ENCODE measurements at places on chromosomes 4 and X.

DNA sequence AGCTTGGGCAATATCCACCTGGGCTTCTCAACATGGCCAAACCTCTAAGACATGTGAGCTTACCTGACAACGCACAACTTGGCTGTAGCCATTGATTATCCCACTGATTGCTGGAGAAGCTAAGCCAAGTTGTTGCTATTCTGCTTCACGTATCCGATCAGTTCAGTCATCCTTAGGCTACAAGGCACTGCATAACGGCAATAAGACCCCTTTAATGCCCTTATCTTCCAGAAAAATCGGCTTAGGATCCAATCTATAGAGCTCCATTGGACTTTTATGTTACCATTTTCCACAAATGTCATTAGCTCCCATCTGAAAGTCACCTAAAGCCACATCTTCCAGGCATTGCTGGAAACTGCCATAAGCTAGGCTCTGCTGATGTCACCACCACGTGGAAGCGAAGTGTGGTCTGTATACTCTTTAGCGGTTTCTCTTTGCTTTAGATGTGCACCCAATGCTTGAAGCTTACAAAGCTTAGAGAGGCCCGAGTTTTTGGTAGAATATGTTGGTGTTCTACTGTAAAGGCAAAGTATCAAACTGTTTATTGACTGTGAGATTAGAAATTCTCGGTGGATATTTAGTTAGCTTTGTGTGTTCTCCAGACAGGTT is 163.1 kb downstream of the CPE start:
- DNase-seq: no peak

GRCh38 chrX:153333821-153334653 is at the start of gene ZNF275:
Gene ZNF275 (plus strand): TSS chrX:153334153. CDS start chrX:153336680, 2,527 bp downstream.
- peak; percentile 77 for DNase-seq

- DNase-seq: no peak
Observed at GRCh38 chr4:87953826-87954225, 21.7 kb upstream of the SPP1 start.

DNA sequence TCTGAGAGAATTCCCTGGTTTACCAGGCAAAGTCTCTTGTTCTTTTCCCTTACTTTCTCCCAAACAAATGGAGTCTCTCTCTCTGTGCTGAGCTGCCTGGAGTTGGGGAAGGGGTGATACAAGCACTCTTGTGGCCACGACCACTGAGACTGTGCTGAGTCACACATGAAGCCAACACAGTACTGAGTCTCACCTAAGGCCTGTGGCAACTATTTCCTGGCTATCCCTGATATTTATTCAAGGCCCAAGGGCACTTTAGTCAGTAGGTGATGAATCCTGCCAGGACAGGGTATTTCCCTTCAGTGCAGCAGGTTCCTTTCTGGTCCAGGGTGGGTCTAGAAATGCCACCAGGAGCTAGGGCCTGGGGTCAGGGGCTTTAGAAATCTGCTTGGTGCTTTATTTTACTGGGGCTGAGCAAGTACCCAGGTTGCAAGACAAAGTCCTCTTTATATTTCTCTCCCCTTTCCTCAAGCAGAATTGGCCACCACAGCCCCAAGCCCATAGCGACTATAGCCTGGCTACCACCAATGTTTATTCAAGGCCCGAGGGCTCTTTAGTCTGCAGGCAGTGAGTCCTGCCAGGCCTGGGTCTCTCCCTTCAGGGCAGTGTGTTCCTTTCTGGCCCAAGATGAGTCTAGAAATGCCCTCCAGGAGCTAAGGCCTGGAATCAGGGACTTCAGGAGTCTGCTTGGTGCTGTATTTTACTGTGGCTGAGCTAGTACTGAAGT is 10.5 kb downstream of the ARL13A start:
- no peak for DNase-seq

DNA sequence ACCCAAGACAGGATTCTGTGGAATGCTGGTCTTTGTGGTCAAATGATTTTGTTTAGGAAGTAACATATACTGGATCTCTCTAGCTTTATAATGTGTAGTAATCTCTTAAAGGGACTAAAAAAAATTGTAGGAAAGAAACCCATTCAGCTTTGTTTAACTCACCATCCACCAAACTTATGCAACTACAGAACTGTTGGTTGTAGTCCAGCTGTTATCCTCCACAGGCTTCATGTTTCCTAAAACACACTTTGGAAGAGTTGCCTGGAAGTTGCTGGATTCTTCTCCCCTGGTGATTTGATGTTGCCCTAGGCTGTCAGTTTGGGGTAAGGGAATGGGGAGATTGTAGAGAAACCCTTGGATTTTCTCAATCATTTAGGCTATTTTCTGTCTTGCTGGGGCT is 89.3 kb downstream of the RLIM start:
- DNase-seq: no peak

- DNase-seq: no peak
Observed at GRCh38 chr4:70901607-70901983, 574 bp upstream of the MOB1B start.

DNA sequence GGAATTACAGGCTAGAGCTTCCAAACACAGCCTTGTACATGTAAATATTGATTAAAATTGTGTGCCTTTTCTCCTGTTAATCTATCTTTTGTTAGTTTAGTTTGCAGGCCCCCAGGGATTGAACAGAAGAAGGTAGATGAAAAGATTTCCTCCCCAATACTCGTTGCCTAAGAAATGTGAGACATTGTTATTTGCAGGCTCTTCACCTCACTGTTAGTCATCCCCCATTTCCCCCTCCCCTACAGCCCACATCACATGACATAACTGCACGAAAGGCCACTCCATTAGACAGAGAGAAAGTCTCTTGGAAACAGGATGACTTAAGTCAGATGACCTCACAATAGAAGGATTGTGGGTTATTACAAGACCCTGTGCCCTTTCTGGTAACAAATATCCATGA is 13.3 kb upstream of the MID1 start:
- DNase-seq: no peak

DNA sequence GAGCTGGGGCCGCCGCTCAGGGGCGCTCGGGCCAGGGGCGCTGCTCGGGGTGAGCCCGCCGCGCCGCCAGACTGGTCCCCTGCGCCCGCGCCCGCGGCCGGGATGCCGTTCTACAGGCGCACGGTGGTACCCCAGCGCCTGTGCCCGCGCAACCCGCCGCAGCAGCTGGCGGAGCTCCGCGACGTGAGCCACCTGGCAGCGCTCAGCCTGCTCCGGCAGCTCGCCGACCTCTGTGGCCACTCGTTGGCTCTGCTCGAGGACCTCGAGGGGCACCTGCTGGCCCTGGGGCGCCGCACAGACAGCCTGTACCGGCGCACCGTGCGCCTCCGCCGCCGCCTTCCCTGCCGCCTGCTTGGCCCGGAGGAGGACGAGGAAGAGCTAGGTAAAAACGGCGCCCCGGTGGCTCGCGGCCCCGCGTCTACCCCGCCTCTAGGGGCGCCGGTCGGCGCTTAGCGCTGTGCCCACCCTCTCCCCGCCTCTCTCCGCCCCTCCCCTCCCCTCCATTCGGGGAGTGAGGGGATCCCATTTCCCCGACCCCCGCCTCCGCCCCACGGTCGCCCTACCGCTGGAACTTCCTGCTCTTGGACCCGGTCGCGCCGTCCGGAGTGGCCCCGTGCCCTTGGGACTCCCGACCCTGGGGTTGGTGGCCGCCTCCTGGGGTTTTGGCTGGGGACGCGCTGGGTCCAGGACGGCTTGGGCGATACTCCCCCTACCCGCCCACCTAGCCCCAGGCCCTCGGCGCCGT is 513 bp downstream of the NHSL2 start:
- DNase-seq: peak; percentile 10

- no peak for DNase-seq
Observed at GRCh38 chrX:78527818-78528217, 131.3 kb downstream of the RTL3 start.

GRCh38 chr4:138290805-138291204 is 48.7 kb upstream of the SLC7A11 start:
- DNase-seq: no peak

DNA sequence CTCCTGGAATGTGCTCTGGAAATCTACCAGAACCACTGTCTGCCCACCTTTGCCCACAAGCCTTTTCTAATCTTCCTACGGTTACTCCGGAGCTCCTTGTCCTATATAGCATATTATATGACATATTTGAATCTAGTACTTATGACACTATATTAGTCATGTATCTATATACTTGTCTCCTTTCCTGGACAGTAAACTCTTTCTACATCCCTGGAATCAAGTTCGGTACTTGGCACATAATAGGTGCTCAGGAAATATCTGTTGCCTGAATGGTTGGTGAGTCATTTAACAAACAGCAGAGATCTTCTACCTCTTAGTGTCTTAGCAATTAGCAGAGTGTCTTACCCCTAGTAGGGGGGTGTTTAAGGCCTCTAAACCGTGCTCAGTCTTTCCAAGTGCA is 123.6 kb downstream of the RELL1 start:
- DNase-seq: no peak

GRCh38 chr4:172842779-172843178 is 325.8 kb upstream of the GALNT7 start:
- DNase-seq: no peak

GRCh38 chrX:107204068-107204605 is 2.1 kb downstream of the NUP62CL start:
- no peak for DNase-seq

- DNase-seq: no peak
Observed at GRCh38 chrX:17531500-17531899, 156.5 kb downstream of the NHS start.

GRCh38 chr4:57172065-57172464 is 61.9 kb upstream of the IGFBP7 start:
- no peak for DNase-seq

DNA sequence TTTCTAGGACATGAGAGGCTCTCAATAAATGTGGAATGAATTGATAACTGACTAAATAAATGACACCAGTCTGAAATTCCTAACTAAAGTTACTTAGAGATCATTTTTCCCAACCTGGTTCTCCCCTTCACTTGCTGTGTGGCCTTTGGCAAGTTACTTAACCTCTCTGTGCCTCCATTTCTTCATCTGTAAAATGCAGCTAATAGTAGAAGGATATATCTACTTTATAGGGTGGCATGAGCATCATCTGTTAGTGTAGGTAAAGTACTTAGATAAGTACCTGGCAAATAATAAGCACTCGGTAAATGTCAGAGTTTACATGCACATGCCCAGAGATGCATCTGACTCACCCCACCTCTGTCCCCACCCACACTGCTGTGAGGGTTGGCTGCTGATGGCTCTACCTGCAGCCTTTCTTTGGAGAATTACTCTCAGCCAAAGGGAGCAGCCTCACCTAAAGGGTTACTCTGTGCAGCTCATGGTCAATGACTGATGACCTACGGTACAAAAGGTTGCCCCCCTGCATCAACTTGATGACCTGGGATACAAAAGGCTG is 139.3 kb downstream of the CHIC2 start:
- DNase-seq: no peak

GRCh38 chr4:41443340-41444079 is 94.4 kb upstream of the LIMCH1 start:
- no peak for DNase-seq

- no peak for DNase-seq
Observed at GRCh38 chr4:163382178-163382869, 38.6 kb downstream of the NPY5R start.

DNA sequence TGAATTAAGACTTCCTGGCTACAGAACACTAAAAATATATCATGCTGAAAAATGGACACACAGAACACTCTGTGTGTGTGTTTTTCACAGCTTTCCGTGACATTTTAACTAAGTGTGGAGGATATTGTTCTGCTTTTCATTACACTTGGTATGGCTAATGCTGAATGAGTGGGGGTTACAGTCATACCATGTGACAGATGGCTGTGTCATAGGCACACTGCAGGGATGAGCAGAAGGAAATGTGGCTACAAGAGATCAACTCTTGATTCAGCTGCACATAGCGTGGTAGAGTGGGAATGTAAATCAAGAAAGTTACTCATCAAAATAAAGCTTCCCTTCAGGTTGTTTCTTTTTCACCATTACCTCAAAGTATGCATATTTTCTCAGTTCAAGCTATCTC is 669.8 kb downstream of the IQCM start:
- no peak for DNase-seq

DNA sequence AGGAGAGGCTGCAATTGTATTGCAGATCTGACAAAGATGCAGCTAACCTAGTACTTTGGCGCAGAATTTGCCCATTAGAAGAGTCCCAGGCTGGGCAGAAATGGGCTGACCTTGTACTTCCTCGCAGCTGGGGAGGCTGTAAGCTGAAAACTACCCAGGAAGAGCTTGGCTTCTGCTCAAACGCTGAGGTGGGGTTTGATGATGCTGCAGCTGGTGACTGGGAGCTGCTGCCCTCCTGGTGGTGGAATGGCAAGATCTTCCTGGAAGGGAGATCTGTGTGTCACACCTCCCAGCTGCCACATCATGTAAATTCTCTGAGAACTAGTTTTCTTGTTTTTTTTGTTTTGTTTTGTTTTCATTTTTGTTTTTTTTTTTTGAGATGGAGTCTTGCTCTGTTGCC is 17.4 kb downstream of the CCNG2 start:
- no peak for DNase-seq

GRCh38 chrX:153310901-153311300 is 10.7 kb downstream of the PNMA6F start:
- no peak for DNase-seq

DNA sequence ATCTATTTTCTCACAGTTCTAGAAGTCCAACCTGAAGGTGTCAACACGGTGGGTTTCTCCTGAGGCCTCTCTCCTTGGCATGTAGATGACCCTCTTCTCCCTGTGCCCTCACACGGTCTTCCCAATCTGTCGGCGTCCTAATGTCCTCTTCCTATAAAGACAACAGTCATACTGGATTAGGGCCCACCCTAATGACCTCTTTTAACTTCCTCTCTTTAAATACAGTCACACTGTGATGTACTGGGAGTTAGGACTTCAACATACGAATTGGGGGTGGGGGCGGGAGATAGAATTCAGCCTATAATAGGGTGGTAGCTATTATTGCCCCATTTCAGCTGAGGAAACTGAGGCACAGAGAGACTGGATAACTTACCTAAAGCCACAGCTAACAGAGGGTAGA is 70.2 kb downstream of the SMIM20 start:
- DNase-seq: no peak

DNA sequence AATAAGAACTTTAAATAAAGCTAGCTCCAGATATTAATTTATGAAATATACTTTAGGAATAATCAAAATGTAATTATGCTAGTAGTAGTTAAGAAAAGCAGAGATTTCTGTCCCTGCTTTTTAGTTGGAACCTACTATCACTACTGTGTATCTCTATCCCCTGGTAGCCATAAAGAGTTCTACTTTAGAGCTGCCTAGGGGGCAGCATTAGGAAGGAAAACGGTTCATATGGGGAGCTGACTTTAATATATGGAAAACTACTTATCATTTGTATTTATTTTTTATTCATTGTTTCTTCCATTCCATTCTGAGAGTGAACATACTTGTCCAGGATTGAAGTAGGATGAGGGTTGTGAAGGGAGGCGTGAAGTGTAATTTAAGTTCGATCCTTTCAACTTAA is 40.9 kb downstream of the CPEB2 start:
- DNase-seq: no peak

DNA sequence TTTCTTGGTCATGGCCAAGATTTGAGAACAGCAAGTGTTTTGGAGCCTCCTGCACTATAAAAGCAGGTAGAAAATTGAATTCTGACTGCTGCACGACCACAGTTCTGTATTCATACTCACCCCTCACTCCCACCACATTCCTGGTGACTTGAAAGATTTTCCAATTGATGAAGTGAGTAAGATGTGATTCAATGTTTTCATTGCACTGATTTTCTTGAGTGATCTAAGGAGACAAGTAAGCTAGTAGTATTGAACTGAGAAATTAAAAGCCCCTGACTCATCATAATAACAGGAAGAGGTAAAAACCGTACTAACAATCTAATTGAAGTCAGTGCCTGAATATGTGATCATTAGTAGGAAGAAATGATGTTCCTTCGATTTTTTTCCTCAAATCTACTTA is 6.1 kb upstream of the SEC24D start:
- DNase-seq: no peak

- DNase-seq: no peak
Observed at GRCh38 chr4:99879458-99879857, 14.8 kb downstream of the LAMTOR3 start.

- DNase-seq: no peak
Observed at GRCh38 chr4:62482355-62482754, 1282.2 kb downstream of the ADGRL3 start.

Measured in stimulated activated CD4-positive, alpha-beta T cell treated with anti-CD3 and anti-CD28 coated beads, Interleukin-1b, Interleukin-23, amount 100 ng/mL, for 48 hours (primary cell).